ENCODE measurements at places on chromosomes 3 and 15.

DNA sequence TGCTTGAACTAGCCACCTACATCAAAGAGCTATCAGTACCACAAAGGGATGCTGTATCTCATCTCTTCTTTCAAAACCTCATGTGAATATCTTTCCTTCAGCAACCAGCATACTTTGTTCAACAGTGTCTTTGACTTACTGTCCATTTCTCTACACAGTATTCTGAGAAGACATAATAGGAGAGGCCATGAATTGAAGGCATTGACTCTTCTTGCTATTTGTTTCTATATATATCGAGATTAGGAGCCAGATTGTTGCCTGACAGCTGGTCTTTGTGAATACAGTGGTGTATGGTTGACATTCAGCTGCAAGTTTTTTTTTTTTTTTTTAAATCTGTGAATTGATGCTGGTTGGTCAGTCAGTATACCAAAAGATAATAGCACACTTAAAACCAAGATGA lies 12.1 kb upstream of the CSRNP1 start:
- no peak for DNase-seq

- DNase-seq: peak; percentile 24
Observed at GRCh38 chr3:138418601-138419206, 15.7 kb upstream of the ESYT3 start.

DNA sequence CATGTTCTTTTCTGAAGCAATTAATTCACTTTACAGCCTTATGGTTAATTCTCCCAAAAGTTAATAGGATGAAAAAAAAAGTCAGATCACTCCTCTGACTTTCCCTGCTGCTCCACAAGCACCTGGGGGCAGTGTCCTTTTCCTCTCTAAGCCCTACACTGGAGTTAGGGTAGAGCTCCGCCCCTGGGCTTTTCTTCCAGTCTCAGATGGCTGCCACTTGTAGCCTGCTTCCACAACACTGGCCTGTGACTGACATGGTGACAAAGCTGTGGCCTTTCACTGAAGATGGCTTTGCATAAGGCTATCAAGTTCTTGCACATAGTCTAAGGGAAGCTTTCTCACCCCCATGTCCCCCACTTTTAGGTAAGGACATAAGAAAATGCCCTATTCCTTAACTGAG lies 1.3 kb upstream of the MON1A start:
- DNase-seq: no peak

DNA sequence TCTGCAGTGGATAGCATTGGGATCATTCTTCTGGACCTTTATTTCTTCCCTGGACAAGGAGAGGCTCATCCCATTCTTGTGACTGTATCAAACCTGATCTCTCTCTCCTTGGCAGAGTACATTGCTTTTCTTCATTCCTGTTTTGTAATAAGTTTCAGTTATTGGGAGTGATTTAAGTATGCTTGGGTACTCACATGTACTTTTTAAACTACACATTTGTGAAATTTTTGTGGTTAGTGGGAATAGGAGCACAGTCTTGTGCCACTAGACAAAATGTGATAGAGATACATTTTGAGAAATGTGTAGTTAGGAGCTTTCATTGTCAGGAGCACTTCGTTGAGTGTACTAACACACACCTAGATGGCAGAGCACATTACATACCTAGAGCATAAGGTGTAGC lies 262.6 kb downstream of the C3orf38 start:
- peak; percentile 4 for DNase-seq

GRCh38 chr3:94098452-94098851 lies 35.6 kb downstream of the NSUN3 start:
- DNase-seq: peak; percentile 91

GRCh38 chr3:118970819-118971218 lies 63.8 kb downstream of the IGSF11 start:
- DNase-seq: no peak

GRCh38 chr3:160801386-160802118 lies 45.5 kb downstream of the PPM1L start:
- peak; percentile 37 for DNase-seq

DNA sequence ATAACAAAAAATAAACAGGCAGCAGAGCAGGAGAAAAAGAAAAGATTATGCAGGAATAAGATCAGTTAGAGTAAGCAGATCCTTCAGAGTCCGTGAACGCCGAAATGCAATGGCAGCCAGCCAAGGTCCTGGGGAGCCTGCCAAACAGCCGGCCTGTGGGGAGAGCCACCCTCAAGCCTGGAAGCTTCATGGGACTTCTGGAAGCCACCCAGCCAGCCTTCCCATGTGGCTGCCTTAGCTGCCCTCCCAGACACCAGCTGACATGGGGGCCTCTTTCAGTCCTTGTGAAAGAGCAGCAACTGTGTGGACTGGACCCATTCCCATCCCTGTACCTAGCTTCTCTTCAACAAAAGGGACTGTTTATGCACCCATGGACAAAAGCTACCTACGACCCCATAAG lies 64.9 kb upstream of the RAD18 start:
- peak; percentile 86 for DNase-seq

DNA sequence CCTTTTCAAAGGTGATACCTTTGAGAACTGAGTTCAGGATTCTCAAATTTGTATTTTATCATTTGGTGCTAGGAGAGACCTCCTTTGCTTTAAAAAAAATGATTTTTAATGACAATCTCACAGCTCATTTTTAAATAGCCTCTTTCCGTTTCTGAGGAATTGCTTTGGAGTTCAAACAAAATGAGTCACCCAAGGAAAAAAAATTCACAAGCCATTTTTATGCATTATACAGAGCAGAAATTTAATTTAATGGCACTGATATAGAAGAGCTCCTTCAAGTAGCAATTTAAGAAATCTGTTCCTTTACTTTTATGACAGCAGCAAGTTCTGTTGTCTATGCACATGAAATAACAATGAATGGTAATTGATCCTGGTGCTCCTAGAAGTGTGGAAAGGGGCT lies 337.9 kb upstream of the KCNMB2 start:
- peak; percentile 27 for DNase-seq

- no peak for DNase-seq
Observed at GRCh38 chr15:99037646-99038045, 30.1 kb upstream of the PGPEP1L start.

GRCh38 chr3:67414740-67415139 lies 239.7 kb downstream of the SUCLG2 start:
- DNase-seq: no peak

DNA sequence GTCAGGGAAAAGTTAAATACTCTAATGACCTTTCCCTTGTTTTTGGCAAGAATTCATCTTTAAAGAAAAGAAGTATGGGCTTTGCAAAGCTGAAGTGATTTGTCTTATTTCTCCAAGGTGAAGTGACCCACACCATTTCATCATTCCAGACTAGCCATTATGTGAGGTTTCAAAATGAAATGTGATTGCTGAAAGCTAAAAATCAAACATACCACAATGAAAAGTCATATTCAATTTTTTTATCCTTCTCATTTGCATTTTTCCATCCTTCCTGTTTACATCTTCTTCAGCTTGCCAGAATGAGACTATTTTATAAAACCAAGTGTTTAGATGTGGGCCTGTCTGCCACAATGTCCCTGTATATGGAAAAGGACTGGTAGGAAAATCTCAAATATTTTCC lies 142.3 kb upstream of the STRIT1 start:
- no peak for DNase-seq

DNA sequence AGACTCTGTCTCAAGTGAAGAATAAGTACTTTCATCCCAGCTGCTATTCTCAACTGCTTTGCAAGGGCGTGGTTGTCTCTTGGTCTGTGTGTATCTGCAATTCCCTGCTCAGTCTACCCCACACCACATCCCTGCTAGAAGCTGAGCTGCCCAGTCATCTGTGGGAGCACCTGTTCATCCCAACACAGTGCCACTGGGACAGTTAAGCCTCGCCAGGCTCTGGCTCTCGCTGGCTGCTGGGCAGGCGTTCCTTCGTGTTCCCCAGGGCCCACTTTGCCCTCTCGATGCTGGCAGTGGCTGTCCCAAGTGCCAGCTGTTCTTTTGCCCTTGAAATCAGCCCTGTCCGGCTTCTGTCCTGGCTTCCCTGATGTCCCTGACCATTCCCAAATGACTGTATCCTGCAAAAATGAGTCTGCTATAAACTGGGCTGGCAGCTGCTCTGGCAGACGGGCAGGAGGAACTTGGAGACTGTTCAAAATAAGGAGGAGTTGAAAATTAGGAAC lies 91.6 kb upstream of the KLHL25 start:
- DNase-seq: no peak

- DNase-seq: no peak
Observed at GRCh38 chr15:81789403-81789802, 256.4 kb downstream of the MEX3B start.

- DNase-seq: no peak
Observed at GRCh38 chr3:127565711-127566110, 24.8 kb downstream of the TPRA1 start.

DNA sequence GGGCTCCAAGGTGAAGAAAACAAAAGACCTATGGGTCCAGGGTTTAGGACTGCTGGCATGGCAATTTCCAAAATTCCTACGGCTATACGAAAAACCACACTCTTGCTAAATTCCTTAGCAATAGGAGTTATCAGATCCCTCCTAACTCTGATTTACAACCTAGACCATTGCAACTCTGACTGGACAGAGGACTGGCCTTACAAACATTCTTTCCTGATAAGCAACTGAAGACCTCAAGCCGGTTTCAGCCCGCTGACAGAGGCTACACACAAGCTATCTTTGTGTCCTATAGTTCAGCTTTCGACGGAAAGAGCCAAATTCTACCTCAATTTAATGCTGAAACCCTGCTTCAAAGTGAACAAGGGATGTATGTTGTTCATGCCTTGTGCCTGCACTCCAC lies 38.3 kb upstream of the AGBL1 start:
- DNase-seq: no peak

- DNase-seq: no peak
Observed at GRCh38 chr3:186828340-186828739, 14.2 kb upstream of the ADIPOQ start.

DNA sequence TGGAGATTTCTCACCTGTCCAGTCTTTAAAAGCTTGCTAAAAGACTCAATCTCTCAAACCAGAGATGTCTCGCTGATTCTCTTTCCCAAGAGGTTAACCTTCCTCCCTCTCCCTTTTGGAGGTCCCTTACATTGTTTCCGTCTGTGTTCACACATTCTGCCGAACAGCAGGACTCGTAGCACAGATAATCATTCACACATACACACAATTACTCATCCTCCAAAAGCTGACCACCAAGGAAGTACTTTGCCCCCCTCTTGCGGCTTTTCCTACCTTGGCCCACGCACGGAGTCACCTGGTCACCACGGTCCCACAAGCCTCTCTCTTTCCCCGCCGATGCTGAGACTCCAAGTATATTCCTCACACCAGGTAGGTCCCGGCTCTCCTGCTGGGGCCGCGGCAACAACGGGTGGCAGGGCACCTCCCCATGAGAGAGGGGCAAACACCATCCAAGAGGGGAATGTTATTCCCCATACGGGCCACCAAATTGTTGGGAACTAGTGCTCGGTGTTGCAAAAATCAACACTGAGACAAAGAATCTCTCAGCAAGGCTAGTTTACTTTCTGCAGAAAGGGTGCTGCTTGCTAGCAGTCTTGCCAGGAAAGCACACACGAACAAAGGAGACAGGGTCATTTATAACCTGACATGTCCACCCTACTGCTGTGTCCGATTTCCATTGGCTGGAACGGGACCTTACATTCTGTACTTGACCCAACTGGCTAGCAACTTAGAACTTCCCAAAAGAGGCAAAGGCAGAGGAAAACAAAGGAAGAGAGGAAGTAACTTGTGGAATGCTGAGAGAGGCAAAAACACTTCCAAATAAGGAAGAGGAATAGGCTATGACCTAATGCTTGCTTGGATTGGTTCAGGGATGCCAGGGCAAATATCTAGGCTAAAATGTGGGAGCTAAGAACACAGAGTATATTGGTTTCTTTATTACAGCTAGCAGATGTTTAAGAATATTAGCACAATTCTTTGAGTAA lies 102.1 kb upstream of the NECTIN3 start:
- no peak for DNase-seq

DNA sequence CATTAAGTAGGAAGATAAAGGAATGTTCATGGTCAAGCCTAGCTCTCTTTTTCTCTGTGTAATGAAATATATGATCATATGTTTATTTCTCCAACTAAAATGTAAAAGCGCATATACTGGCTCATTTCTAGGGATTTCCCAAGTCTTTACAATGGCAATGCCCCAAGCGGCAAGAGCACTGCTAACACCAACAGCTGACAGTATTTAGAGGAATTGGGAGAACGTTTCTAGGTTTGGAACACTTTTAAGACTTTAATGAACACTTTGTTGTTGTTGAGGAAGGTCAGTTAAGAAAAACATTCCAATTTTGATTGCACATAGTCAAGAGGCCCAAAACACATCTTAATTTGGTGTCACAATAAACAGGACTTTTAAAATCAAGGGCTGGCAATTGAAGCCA lies 132.7 kb downstream of the ATP8B4 start:
- DNase-seq: no peak

DNA sequence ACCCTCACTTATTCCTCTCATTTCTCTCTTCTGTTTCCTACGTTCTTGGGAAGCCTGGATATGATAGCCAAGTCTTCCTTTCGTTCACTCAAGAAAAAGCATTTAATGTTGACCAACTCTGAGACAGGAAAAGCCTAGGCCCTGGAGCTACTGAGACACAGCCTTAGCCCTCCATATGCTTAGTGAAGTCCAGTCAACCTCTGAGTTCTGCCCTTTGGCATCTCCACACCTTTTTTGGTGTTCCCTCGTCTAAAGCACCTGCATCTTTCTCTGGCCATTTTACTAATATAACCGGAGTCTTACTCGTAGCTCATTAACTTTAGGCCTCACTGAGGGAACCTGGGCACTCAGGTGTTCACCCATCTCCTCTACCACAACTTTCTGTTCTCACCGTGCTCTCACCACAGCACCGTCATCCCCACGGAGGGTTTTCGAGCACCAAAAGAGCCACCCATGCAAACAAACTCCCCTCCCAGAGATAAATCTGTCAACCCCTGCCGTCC lies 632 bp downstream of the MTHFS start:
- DNase-seq: no peak

- no peak for DNase-seq
Observed at GRCh38 chr3:52177701-52178042, 20.3 kb upstream of the ALAS1 start.

GRCh38 chr15:68295014-68295805 lies 17.7 kb downstream of the FEM1B start:
- peak; percentile 31 for DNase-seq

DNA sequence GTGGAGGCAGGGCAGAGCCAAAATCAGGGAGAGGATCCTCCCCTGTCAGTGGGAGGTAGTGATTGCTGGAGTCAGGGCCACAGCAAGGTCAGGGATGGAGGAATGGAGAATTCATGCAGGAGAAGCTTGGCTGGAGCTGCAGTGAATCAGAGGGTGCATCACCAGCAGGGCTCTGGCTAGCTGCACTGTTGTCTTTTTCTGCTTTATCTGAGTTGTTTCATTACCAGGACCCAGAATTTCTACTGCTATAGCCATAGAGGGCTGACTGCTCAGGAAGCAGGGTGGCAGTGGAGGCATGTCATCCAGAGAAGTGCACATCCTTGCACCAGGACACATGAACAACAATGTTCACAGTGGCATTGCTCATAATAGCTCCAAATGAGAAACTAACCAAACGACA lies 113.5 kb upstream of the GALNT15 start:
- peak; percentile 90 for DNase-seq

DNA sequence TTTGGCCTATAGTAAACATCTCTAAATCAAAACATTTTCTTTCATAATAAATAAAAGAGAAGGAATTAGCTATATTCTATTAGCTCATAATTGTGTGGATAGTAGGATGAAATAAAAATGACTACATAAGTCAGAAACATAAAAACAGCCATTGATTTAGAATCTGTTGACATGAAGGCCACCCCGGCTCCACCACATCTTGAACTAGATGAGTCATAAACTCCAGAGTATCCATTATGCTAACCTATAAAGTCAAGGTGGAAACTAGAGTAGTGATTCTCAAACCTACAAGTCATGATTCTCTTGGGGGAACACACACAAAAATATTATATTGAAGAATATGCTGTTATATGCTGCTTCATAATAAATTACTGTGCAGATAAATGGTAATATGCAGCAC lies 831.0 kb downstream of the TUSC7 start:
- no peak for DNase-seq
